Activated CD8-positive, alpha-beta T cell treated with anti-CD3 and anti-CD28 coated beads for 36 hours (primary cell): ENCODE measurements at places on chromosomes 12 and 14.

DNA sequence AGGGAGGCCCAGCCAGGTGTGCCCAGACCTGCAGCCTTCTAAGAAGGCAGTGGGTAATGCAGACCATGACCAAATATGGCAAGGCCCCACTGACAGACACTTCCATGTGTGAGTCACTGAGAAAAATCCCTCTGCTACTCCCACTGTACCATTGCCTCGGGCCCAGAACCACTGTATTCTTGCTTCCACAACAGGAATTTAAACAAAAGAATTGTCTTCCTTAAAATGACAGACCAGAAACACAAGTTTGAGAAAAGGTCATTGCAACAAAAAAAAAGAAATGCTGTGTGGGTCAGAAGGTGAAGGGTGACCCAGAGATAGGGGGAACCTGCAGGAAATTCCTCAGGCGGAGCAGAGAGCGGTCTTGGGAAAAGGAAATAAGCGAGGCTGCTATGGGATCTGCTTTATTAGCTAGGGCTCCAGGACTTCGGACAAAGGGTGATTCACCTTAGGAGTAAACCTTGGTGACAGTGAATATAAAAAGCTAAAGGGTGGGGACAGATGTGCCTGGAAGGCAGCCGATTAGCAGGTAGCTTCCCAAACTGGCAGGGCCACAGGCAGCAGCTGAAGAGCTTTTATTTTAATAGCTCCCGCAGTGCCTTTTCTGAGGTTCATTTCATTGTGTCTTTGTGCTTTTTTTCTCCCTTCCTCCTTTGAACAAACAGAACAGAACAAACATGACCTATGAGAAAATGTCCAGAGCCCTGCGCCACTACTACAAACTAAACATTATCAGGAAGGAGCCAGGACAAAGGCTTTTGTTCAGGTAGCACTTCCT, 185.3 kb upstream of the BCL2L14 start:
- no peak for DNase-seq

GRCh38 chr14:101191101-101191720, 287.7 kb upstream of the RTL1 start:
- DNase-seq: no peak

GRCh38 chr14:89957791-89958190, 2.1 kb downstream of the TDP1 start:
- DNase-seq: no peak

- peak; percentile 38 for DNase-seq
These were observed at the start of gene NYNRIN for GRCh38 chr14:24398653-24399446. Gene NYNRIN, plus strand, starts transcription at chr14:24399003. Its CDS starts 244 bp downstream, at chr14:24399247.

GRCh38 chr12:78494911-78495310, 369.7 kb upstream of the SYT1 start:
- no peak for DNase-seq

- no peak for DNase-seq
These were observed 216.2 kb upstream of the ABCD2 start for GRCh38 chr12:39835517-39836489.
